ENCODE measurements at places on chromosomes 7 and 10.

DNA sequence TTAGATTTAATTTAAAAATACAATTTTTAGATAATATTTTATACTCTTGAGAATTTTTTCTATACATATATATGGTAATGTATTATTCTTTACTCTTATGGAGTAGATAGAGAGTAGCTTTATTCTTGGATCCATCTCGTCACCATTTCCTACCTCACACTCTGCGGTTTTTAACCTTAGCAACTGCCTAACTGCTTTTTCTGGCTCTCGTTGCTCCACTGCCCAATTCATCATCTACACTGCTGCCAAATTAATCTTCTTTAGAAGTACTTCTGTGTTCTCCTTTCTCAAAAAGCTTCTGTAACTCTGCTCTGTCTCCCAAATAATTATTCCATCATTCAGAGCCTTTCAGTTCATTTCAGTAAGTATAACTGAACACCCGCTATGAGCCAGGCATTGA lies 35.3 kb downstream of the CAPZA2 start:
- no peak for DNase-seq

- DNase-seq, result no peak
Observed at GRCh38 chr7:70383066-70383782, 748.7 kb upstream of the GALNT17 start.

- DNase-seq, result no peak
Observed at GRCh38 chr10:43160921-43161255, 22.6 kb downstream of the CSGALNACT2 start.

DNA sequence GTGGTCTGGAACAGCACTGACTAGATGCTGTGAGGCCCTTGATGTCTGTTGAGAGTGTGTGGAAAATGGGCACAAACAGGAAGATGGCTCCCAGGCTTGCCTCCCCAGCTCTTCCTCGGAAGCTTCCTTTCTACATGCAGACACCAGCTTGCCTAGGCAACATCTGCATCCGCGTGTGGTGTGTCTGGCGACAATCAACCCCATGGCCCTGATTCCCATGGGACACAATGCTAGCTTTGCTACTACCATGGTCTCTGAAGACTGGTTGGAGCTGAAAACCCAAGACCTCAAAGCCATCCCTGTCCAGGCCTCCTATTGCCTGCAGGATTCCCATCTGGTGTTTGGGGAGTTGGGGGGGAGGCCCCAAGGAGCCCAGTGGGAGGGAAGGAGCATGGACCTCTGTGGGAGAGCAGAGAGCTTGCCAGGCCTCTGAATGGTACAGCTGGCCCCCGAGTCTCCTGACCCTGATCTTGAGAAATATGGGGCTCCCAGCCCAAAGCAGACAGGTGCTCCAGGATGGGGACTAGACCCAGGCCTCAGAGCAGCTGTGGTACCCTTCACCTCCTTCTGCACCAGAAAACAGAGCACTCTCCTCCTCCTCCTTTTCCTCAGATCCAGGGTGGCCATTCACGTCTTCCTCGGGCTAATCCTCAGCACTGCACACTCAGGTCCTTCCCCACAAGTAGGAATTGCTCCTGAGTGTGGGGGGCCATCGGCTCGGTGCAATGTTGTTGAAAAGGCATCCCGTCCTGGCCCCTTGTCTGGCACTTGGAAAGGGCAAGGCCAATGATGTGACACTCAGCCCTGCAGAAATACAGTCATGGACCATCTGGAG lies 57.6 kb downstream of the ARHGAP22 start:
- DNase-seq, result no peak

DNA sequence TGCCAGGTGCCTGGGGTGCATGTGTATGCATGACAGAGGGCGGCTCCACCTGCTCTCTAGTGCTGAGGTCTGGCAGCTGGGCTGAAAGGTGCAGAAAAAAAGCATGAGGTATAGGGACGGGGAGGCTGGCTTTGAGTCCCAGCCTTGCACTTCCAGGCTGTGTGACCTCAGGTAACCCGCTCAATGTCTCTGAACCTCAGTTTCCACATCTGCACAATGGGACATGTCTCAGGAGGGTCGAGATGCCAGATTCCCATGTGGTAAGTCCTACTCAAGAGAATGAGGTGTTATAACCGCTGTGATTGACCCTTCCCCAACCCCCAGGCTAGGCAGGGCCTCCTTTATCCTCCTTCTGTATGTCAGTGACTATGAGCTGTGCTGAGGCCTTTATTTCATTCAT lies 48.8 kb downstream of the ARHGAP22 start:
- no peak for DNase-seq

- DNase-seq, result no peak
Observed at GRCh38 chr7:155292680-155293226, 4.9 kb upstream of the INSIG1 start.

DNA sequence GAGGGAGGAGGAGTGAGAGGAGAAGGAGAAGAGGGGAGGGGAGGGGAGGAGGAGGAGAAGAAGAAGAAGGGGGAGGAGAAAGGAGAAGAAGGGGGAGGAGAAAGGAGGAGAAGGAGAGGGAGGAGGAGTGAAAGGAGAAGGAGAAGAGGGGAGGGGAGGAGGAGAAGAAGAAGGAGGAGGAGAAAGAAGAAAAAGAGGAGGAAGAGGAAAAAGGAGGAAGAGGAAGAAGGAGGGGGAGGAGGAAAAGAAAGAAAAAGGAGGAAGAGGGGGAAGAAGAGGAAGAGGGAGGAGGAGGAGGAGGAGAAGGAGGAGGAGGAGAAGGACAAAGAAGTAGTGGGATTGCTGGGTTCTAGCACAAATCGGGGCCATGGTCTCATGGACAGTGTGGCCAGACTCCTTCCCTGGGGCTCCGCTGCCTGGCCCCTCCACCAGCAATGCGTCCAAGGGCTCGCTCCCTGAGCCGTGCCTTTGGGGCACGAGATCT lies 4.2 kb upstream of the MAFK start:
- DNase-seq, result no peak

DNA sequence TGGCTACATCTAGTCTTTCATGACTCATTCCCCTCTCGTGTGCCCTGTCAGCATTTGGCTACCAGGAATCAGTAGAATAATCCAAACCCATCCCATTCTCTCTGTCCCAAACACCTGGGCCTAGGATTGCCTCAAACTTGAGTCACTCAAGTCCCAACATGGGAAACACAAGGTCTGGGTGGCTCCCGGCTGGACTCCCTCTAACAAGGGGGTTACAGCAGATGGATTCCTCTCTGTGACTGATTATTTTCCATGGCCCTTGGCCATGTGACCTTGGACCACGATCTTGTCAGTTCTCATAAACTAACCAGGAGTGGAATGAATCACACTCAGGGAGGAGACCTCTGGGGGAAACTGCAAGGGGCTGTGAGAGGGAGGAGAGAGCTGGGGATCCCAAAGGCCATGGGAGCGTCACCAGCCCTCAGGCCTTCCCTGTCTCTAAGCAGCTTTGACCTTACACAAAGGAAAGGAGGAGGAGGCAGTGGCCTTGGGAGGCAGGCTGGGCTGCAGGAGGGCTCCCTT lies 533.1 kb downstream of the KCNMA1 start:
- no peak for DNase-seq

DNA sequence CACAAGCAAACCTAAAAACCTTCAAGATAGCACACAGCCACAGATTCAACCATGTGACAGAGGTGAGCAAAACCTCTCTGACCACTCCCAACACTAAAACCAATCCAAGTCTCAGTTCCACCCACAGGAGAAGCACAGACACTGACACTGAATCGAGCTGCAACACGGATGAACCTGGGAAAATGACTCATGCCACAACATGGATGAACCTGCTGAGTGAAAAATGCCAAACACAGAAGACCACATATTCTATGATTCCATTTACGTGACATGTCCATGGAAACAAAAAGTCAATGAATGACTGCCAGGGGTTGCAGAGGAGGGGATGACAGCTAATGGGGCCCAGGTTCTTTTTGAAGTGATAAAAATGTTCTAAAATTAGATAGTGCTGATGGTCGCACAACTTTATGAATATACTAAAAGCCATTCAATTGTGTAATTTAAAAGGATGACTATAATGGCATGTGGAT lies 22.0 kb downstream of the CYTH3 start:
- no peak for DNase-seq

- DNase-seq, result no peak
Observed at GRCh38 chr7:30699706-30700495, 17.6 kb upstream of the CRHR2 start.

- DNase-seq, result no peak
Observed at GRCh38 chr10:100020142-100020885, 10.6 kb upstream of the DNMBP start.

DNA sequence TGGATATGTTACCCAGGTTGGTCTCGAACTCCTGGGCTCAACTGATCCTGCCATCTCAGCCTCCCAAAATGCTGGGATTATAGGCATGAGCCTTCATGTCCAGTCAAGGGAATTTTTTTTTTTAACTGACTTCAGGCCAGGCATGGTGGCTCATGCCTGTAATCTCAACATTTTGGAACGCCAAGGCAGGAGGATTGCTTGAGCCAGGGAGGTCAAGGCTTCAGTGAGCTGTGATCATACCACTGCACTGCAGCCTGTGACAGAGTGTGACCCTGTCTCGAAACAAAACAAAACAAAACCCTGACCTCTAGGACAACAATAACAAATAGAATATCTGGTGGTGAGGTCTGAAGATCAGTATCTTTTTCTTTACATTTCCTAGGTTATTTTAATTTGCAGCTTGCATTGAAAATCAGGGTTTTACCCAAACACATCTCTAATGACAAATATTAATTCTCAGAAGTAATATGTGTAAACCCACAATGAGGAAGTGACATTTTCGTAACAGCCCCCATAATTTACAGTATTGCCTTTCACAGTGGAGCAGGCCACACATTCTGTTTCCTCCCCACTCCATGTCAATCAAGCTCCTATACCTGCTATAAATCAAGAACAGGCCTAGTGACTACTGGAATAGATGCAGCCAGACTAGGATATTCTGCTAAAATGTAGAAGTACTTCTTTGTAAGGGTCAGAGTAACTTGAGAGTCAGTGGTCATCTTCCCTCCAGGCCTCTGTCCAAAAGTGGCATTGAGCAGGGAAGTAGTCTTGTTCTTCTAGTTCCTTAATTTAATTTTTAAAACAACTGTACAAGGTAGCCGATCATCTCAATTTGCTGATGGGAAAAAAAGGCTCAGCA lies 43.3 kb upstream of the ECHDC3 start:
- no peak for DNase-seq

DNA sequence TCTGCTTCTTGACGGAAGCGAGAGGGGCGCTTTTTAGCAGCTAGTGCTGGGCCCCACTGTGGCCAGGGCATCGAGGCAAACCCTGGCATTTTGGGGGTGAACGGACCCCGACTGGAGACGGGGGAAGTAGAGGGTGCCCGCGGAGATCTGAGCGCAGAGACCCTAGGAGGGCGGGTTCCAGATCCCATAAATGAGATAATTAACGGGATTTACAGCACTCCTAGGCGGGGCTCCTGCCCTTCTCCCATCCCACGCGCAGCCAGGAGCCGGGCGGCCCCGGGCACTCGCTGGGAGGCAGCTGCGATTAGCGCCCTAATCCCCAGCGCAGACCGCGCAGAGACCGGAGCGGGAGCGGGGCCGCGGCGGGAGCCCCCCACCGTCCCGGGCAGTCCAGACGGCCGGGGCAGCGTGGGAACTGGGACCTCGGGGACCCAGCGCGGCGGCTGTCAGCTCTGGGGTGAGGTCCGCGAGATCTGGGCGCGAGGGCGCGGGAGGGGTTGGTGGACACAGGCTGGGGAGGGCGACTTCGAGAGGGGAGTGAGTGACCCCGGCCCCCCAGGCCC lies 735 bp downstream of the JCAD start:
- no peak for DNase-seq

- DNase-seq, result no peak
Observed at GRCh38 chr7:6655636-6656385, 18.7 kb downstream of the ZNF316 start.

DNA sequence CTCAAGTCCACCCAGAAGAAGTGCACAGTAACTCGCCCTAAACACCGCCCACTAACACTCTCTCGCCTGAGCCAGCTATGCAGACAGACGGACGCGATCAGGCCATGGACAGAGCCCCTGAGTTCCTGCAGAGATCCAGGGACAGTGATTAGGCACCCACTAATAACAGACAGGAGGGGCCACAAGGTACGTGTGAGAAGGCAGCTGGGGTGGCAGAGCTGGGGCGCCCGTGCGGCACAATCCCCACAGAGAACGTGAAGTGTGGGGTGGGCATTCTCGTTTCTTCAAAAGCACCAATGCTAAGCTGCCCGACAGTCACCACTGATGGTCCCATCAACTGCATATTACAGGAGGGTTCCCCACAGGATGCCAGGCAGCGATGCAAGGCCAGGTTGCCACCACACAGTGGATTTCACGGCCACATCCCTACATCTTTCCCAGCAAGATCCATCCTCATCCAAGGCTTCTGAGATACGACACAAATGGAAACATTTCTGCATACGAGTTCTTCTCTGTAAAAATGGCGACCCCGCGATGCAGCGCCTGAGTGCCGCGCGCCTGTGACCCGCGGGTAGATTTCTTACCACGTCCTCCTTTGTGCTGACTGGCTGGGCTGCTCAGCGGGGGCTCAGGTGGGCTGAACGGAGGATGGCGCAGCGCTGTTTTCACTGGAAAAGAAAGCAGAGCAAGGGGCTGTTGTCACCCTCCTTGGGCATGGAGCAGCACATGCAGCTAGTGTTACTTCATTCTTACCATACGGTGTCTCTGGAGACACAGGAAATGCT lies 237.5 kb downstream of the TNS3 start:
- DNase-seq, result no peak

DNA sequence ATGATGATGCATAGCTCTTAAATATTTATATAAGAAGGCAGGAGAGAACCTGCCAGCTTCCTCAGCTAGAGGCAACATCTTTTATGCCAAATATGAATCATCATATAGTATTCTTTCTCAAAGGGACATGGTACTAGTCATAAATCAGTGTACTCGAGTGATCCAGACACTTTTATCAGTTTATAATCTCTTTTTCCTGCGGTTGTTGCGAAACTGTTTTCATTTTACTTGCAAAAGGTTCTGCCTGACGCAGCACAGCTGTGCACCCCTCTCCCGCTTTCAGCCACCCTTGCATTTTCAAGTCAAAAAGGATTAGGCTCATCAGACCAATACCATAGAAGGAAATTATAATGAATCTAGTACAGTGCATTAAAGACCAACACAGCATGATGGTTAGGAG lies 332.3 kb upstream of the PRKCQ start:
- no peak for DNase-seq

DNA sequence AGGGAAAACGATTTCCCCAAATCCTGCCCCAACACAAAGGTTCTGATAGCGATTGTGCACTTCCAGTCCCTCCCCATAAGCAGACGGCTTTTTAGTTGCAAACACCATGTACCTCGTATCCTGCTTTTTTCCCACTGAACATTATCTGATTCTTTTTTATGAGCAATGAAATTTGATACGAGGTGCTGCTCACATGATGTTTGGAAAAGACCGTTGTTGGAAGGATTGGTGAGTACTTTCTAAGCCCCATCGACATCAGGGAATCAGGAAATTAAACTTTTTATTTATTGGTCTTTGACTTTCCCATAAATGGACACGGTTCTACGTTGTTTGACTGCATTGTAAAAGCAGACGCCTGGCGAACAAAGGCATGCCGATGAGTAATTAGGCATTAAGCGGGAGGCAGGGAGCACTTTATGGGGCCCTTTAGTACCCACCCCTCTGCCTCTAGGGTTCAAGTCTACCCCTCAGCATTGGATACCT lies 49.4 kb downstream of the TEX36 start:
- DNase-seq, result no peak

- no peak for DNase-seq
Observed at GRCh38 chr7:151249034-151249731, 689 bp upstream of the SMARCD3 start.
